ENCODE measurements at places on chromosomes 2 and 18. TPM values are rescaled to one million over a fixed set of nuclear protein-coding genes. Genes with fewer than 3 reads are reported as not detected.
A peak's percentile ranks its signal among the peaks of the same experiment; 100 is the strongest.

The CDK5R2 gene
- total RNA-seq: not detected

- H3K27me3 ChIP-seq: no peaks in the 10 kb centered on the region
- peak overlapping the region; percentile 60 for H3K27ac ChIP-seq
- H3K4me1 ChIP-seq: peaks cover 23% of the 10 kb centered on the region
- no peak overlapping the region for H3K4me3 ChIP-seq
- peaks cover 63% of the 10 kb centered on the region for H3K36me3 ChIP-seq
Observed at GRCh38 chr18:74506448-74507084, 10.4 kb downstream of the CNDP2 start.

DNA sequence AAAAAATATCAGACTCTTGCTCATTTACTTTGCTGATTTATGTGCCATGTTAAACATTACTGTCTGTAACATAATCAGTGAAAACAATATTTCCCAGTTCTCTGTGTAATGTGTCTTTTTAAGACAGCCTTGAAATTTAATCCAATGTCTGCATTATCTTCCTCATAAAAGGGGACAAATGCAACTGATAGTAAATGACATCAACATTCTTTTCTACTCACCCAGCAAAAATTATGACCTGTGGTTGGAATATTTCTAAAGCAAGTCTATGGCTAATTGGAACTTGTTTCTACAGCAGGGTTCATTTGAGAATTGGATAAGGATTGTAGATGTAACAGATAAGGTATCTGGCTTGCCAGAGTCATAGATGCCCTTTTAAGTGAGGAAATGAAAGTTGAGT is 34.8 kb downstream of the C1D start:
- no peak overlapping the region for H3K27ac ChIP-seq
- no peaks in the 10 kb centered on the region for H3K4me1 ChIP-seq
- H3K4me3 ChIP-seq: no peak overlapping the region
- no peaks in the 10 kb centered on the region for H3K36me3 ChIP-seq

The ALLC gene
- not detected for total RNA-seq

The SLC14A1 gene
- total RNA-seq: 0.49 TPM

DNA sequence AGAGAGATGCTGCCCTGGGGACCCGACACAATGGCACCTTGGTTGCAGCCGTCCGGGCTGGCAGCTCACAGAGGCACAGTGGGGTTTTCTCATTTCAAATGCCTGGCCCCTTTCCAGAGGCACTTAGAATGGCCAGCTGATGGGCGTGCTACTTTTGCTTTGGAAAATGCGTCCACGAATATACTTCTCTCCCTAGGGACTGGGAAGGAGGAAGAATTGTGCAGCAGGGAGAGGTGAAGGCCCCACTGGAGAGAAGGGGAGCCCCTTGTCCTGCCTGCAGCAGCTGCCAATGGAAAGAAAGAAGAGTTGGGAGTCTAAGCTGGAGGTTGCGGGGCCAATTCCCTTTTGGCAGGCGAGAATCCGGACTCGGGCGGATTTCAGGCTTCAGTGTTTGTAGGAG is 1.1 kb upstream of the MAL start:
- H3K36me3 ChIP-seq: peaks cover 26% of the 10 kb centered on the region
- H3K4me1 ChIP-seq: peaks cover 54% of the 10 kb centered on the region
- no peaks in the 10 kb centered on the region for H3K27me3 ChIP-seq

DNA sequence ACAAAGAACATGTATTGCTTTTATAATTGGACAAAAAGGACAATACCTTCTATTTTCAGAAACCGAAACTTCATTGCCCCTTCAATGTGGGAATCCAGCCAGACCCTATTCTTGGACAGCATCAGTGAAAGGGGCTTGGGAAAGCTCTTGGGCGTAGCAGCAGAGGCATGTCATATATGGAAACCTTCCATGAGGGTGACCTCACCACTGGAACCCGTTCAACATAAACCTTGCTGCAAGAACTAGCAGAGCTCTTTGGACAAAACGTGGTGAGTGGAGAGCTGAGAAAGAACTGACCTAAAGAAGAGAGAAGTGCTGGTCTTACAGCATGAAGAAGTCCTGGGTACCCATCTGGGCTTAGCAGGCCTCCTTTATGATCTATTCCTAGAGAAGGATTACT is 22.7 kb upstream of the ACTG2 start:
- H3K27me3 ChIP-seq: no peaks in the 10 kb centered on the region
- H3K36me3 ChIP-seq: peaks cover 14% of the 10 kb centered on the region
- no peak overlapping the region for H3K4me3 ChIP-seq
- no peak for DNase-seq

The DSG1 gene
- not detected for total RNA-seq

- H3K4me1 ChIP-seq: peaks cover 4% of the 10 kb centered on the region
- no peaks in the 10 kb centered on the region for H3K36me3 ChIP-seq
- peaks cover 4% of the 10 kb centered on the region for H3K27me3 ChIP-seq
- no peak for DNase-seq
Observed at GRCh38 chr2:241563031-241563507, 4.5 kb downstream of the BOK start.

DNA sequence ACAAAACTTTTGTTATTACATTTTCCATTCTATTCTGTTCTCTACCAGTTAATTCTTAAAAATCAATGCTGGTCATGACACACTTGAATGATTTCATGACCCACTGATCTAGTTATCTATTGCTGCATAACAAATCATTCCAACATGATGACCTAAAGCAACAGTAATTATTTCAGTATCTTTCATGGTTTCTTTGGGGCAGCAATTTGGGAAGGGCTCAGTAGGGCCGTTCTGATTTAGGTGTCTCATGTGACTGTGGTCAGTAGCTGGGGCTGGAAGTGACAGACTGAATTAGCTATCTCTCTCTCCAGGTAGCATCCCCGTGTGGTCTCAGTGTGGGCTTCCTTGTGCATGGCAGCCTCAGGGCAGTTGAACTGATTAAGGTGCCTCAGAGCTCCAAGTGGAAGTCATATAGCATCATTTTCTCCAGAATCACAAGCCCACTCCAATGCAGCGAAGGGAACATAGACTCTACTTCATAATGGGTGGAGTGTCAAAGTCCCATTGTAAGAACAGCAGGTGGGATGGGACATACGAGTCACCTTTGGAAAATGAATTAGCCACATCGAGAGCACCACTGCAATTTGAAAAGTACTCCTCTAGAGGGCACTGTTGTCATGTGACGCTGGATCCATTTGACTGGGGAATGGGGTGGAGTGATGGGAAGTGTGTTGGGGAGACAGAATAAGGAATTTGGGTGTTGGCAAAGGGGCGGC is 39.1 kb upstream of the FAM136A start:
- no peak overlapping the region for H3K4me3 ChIP-seq
- DNase-seq: peak; percentile 16
- no peaks in the 10 kb centered on the region for H3K27me3 ChIP-seq
- no peak overlapping the region for H3K27ac ChIP-seq
- no peaks in the 10 kb centered on the region for H3K4me1 ChIP-seq
- H3K36me3 ChIP-seq: no peaks in the 10 kb centered on the region

The CRYGC gene
- not detected for total RNA-seq

- H3K27me3 ChIP-seq: no peaks in the 10 kb centered on the region
- peak overlapping the region; percentile 69 for H3K27ac ChIP-seq
- H3K4me3 ChIP-seq: peak overlapping the region; percentile 46
- H3K36me3 ChIP-seq: no peaks in the 10 kb centered on the region
- H3K4me1 ChIP-seq: peaks cover 24% of the 10 kb centered on the region
Observed at GRCh38 chr2:147663153-147663961, 181.5 kb upstream of the ACVR2A start.

- no peak overlapping the region for H3K4me3 ChIP-seq
- no peak for DNase-seq
- H3K36me3 ChIP-seq: peaks cover 6% of the 10 kb centered on the region
Observed at GRCh38 chr18:3610813-3611212, 160.8 kb downstream of the TGIF1 start.

Measured in activated T-helper 1 cell treated with anti-CD3 and anti-CD28 coated beads, Interleukin-12 subunit alpha, Interleukin-12 subunit beta, Interleukin-2, Interleukin-4 antibody, amounts not matched to agents 30 ng/mL and 10 ng/mL and 1 ng/mL, durations not matched to agents 14 hours and 24 hours and 36 hours (primary cell).